ENCODE measurements at places on chromosomes 6 and 20.

DNA sequence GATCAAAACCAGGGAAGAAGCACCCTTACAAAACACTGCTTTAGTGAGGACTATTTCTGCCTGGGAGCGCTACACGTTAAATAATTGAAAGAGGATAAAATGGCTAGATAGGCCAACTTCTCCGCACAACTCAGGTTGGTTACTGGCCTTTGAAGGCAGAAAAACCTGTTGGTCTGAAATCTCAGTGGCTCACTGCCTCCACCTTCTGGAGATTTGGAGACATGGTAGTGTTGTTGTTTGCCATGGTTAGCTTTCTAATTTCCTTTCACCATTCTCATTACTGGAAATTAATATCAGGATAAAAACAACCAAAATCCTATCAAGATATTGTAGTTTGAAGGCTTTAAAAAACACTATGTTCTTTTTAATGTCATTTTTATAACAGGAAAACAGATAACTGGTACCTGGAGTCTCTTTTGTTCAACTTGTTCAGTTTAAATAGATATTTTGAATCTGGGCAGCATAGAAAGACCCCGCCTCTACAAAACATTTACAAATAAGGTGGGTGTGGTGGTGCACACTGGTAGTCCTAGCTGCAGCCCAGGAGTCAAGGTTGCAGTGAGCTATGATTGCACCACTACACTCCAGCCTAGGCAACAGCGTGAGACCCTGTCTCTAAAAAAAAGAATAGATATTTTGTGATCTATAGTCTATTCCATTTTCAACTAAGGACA is 27.5 kb upstream of the BCLAF1 start:
- peak; percentile 68 for DNase-seq

DNA sequence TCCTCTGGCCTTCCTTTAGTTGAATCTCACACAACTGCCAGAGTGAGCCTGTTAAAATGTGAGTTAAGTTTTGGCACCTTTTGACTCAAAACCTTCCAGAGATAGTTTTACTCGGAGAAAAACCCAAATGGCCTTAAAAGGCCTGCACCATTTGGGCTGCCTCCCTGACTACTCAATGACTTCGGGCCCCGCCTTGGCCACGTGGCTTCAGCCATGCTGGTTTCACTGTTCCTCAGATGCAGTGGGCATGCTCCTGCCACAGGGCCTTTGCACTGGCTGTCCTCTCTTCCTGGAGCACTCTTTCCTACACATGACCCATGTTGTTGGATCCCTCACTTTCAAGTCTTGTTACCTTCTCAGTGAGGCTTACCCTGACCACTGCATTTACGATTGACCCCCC is 18.3 kb downstream of the VEGFA start:
- no peak for DNase-seq

- DNase-seq: no peak
These were observed 1.6 kb downstream of the CLVS2 start for GRCh38 chr6:122997541-122998150.

DNA sequence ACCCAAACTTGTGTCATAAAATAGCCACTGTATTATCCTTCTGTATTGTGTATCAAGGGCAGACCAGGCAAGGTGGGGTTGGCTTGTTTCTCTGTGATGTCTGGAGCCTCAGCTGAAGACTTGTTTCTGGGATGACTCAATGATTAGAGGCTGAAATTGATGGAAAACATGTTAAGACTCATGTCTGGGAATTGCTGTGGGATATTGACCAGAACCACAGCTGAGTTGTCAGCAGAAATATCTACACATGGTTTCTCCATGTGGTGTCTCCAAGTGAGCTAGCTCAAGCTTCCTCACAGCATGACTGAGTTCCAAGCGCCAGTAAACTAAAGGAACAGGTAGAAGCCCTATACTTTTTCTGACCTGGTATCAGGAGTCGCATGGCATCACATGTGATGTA is 128.5 kb upstream of the SYNDIG1 start:
- DNase-seq: no peak

GRCh38 chr6:167848783-167849182 is 22.1 kb downstream of the AFDN start:
- no peak for DNase-seq

DNA sequence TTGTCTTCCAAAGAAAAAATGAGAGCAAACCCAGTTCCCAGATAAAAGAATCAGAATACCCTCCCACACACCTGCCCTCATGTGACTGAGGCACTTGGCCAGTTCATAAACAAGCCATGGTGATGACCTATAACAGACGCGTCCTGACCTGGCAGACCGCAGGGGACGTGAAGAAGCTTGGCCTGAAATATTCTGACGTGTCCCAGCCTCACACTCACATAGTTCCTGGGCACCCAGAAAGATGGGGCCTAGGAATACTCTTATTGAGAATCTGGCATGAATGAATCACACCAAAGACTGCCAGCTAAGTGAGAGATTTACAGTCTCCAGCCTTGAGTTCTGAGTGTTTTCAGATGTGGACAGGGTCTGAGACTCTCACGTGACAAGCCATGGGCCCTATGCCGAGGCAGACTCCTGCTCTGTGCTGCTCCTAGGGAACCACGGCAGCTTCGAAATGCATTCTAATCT is 17.2 kb upstream of the MAP3K4 start:
- no peak for DNase-seq

GRCh38 chr20:7980332-7981046 is 39.1 kb downstream of the TMX4 start:
- no peak for DNase-seq

DNA sequence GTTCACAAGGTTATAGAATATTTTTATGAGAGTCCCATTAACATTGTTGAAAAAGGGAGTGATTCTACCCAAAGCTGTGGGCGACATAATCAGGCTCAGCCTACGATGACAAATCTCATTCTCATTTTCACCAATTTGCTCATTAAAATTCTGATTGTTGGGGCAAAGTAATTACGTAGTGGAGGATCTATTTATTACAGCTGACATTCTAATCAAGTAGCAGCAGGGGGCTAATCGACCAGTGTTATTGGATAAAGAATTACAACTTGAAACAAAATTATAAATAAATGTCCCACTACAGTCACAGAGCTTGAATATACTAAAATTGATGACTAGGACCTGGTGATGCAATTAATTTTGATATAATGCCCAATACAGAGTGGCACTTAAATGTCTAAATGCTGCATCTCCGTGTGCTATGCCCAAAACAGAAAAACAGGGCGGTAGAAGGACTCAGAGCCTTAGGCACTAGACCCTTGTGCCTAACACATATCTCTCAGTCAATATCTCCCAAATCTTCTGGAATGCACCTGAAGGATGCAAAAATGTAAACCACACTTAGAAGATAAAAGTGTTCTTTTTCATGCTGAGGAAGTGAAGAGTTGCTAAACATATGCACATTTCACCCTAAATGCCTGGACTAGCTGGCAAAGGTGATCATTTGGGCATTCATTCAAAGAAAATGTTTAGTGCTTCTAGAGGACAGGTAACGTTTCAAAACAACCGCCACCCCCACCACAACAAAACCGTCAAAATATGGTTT is 88.3 kb downstream of the CD24 start:
- no peak for DNase-seq

DNA sequence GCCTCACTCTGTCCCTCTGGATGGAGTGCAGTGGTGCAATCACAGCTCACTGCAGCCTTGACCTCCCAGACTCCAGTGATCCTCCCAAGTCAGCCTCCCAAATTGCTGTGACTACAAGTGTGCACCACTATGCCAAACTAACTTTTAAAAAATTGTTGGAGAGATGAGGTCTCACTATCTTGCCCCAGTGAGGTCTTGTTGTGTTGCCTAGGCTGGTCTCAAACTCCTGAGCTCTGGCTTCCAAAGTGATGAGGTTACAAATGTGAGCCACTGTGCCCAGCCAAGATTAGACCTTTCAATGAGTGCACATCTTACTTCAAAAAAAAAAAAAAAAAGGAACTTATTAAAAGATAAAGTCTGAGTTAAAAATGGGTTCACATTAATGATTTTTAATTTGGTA is 1838.1 kb upstream of the DEFB115 start:
- no peak for DNase-seq

DNA sequence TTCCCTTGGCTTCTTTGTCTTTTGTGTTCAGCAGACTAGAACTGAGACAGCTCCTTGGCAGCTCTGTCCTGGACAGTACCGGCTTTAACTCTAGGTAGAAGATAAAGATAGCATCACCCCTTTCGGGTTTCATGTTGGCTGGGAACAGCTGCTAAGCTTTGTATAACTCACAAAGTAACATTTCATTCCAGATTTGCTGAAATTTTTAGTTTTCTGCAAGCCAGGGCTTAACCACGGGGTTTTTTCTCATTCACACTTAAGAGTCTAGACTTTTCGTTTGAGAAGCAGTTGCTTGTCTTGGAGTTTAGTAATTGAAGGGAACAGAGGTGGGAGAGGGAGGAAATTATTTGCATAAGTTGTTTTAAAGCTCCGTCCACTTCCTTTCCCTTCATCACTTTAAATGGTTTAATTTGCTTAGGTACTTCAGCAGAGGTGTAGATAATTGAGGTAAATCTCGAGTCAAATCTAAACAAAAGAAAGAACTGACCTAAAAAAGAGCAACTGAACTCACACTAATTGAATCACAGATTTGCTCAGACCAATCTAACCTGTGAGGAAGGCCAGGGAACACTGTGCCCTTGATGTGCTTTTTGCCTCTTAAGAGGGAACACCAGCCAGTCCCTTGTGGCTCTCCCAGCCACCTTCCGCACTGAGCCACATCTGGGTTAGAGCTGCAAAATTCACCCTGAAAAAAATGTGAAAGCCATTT is 48.3 kb downstream of the RREB1 start:
- DNase-seq: no peak

DNA sequence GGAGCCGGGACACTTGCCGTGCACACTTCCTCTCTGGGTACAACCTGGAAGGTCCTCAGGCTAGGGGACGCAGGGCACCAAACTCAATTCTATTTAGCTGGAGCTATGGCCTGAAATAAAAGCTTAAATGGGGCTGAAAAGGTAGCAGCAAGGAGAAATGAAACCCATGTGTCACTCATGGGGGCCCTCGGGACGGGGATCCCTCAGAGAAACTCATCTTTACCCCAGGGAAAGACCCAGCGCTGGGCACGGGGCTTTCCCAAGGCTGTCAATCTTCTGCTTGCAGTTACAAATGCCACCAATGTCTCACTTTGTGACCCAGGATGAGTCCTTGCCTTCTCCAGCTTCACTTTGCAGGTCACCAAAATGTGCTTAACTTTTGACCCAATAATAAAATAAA is 16.5 kb downstream of the SNAI1 start:
- DNase-seq: no peak

GRCh38 chr6:63537201-63537958 is 34.9 kb upstream of the LOC128125822 start:
- no peak for DNase-seq

DNA sequence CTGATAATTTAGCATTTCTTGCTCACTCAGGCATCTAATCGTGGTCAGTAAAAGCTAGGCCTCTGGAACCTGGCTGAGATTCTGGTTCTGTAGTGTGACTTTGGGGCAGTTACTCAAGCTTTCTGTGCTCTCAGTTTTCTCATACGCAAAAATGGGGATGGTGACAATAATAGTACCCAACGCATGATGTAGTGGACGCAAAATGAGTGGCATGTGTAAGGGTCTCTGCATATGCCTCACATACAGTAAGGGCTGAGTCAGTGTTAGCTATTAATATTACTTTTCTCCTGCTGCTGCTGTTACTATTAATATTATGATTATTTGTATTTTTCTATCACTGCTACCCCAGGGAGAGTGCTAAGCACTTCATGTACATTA is 686 bp downstream of the GINS1 start:
- no peak for DNase-seq

DNA sequence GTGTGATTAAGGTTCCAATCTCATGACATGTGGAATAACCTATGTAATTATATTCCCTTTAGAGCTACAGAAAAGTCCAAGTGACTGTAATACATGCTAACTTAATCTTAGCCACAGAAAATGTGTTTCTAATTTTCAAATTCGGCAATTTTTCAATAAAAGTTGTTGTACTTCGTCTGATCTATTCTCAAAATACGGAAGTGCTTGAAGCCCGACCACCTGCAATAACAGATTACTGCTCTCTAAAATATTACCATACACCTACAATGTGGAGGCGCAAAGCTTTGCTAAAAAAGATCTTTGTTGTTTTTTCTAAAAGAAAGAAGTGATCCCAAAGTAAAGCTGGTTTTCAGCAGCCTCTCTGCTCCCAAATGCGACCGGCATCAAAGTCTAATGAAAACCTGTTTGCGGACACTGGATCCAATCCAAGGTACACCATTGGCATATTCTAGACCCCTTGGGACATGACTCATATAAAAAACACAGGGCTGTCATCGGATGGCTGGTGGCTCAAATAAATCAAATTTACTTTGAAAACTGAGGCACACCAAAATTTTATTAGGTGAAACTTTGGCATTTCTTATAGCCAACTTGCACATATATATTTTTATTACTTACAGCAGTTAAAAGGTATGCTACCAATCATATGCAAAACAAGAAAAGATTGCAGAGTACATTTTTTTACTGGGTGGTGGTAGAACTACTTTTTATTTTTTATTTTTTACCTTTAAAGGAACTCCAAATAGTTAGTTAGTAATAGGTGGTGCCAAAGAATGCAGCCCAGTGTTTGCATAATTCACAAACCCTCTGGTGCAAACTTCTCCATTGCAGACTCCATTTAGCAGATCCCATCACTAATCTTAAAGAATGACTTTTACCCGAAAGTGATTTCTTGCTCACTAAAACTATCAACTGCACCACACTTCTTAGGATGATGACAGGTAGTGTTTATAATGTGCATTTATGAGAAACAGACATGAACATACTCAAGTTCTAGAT is 118.7 kb upstream of the TBX18 start:
- DNase-seq: no peak

DNA sequence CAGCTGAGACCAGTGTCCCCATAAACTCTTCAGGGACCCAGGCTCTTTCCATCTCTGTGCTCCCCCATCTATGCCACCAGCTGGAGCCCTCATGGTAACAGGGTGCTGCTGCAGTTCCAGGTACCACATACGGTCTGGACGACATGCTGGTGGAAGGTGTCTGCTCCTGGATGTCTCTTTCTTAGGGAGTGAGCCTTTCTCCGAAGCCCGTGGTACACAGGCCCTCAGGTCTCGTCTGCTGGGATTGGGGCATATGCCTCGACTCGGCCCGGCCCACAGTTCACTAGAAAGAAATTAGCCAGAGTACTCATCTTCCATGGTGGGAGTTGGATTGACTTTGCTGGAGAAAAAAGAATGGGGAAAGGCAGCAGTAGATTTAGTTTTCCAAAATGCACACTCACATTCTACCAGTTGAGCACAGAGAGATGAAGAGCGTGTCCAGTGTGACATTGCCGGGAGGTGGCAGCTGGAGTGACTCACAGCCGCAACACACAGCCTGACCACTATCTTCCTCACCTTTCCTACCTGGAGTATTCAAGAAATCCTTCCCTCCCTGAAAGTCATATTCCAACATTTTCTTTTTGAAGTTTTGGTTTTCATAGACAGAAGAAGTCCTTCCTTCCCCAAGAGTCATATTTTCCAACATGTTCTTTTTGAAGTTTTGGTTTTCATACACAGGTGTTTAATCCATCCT is 18.6 kb upstream of the SPO11 start:
- no peak for DNase-seq

- DNase-seq: no peak
These were observed 23.9 kb downstream of the NKX2-4 start for GRCh38 chr20:21373436-21373835.

Measured in CD8-positive, alpha-beta memory T cell (primary cell).